ENCODE measurements at places on chromosomes 12 and 14.

- DNase-seq, result no peak
Observed at GRCh38 chr14:66240105-66240504, 246.1 kb upstream of the CCDC196 start.

- no peak for DNase-seq
Observed at GRCh38 chr12:123120452-123121166, 30.3 kb downstream of the PITPNM2 start.

DNA sequence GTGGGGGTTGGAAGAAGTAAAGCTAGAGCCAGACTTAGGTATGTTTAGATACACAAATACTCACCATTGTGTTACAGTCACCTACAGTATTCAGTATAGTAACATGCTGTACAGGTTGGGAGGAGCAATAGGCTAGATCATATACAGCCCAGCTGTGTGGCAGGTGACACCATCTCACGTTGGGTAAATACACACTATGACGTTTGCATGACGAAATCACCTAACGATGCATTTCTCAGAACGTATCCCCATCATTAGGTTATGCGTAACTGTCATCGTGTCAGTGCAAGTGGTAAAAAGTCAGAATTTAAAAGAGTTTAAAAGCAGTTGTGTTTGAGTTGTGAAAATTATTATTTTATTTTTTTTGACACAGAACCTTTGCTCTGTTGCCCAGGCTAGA, 167.1 kb downstream of the APAF1 start:
- DNase-seq, result no peak

GRCh38 chr14:99535448-99535847, 54.2 kb downstream of the CCNK start:
- no peak for DNase-seq

DNA sequence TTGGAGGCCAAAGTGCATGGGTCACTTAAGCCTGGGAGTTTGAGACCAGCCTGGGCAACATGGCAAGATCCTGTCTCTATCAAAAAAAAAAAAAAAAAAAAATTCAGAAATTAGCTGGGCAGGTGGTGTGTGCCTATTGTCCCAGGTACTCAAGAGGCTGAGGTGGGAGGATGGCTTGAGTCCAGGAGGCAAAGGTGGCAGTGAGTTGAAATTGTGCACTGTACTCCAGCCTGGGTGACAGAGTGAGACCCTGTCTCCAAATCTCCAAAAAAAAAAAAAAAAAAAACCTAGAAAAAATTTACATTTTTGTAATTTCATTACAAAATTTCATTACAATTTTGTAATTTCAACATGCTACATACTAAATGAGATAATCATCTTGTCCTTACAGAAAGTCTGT, 42.7 kb downstream of the SYNE2 start:
- DNase-seq, result no peak

DNA sequence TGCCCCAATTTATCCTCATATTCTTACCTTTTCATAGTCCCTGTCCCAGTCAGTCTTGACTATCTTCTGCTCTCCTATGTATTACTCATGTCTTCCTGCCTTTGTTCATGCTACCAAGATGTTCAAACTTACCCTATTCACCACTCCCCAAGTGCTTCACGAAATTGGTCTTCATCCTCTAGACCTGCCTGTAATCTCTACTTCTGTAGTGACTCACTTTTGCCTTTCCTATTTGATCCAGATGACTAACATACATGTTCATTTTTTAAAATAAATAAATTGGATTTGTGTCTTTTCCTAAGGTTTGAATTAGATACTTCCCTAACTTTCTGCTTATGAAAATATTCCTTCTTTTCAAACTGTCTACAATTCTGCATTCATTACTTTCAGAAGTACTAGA, 107.7 kb upstream of the PPM1H start:
- DNase-seq, result no peak

- no peak for DNase-seq
Observed at GRCh38 chr14:100137173-100137572, 22.3 kb downstream of the DEGS2 start.

- DNase-seq, result no peak
Observed at GRCh38 chr12:27260746-27261145, 16.7 kb downstream of the STK38L start.

GRCh38 chr12:14678547-14679150, 17.8 kb downstream of the GUCY2C start:
- DNase-seq, result no peak

- DNase-seq, result no peak
Observed at GRCh38 chr12:132044661-132045412, 95.1 kb downstream of the EP400 start.

All from hepatic stellate cell (primary cell).